ENCODE measurements at places on chromosomes 7 and 10.
A peak's percentile ranks its signal among the peaks of the same experiment; 100 is the strongest.

- DNase-seq: no peak
These were observed 54.4 kb downstream of the MCMBP start for GRCh38 chr10:119817991-119818888.

- DNase-seq: no peak
These were observed 42.8 kb upstream of the NPY start for GRCh38 chr7:24241206-24241605.

DNA sequence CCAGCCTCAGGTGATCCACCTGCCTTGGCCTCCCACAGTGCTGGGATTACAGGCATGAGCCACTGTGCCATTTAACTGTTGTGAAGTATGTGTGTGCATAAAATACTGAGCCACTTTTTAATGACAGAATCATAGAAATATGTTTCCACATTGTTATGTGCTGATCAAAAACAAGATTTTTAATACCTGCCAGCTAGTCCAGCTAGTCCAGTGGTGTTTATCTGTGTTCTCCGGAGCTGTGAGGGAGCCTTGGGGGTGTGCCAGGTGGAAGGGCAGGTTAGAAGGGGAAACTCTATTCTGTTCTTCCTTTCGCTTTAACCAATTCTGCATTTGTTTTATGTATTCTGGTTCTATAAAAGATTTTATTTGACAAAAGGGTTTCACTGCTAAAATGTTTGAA lies 7.0 kb downstream of the FAM221A start:
- no peak for DNase-seq

DNA sequence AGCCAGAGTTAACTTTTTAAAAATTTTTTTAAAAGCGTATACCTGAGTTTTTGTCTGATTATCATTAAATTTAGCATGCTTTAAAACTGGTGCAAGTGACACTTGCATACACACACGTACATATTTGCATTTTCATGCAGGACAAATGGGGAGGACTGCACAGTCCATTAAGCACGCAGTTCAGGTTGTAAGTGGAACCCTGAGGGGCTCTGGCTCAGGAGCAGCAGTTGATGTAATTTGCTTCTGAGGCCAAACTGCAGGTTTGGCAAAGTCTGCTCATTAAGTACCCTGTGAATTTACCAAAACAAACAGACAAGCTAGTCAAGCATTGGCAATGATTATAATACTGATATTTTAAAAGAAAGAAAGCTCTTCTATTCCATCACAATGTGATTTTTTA lies 215.8 kb upstream of the PFKP start:
- no peak for DNase-seq

DNA sequence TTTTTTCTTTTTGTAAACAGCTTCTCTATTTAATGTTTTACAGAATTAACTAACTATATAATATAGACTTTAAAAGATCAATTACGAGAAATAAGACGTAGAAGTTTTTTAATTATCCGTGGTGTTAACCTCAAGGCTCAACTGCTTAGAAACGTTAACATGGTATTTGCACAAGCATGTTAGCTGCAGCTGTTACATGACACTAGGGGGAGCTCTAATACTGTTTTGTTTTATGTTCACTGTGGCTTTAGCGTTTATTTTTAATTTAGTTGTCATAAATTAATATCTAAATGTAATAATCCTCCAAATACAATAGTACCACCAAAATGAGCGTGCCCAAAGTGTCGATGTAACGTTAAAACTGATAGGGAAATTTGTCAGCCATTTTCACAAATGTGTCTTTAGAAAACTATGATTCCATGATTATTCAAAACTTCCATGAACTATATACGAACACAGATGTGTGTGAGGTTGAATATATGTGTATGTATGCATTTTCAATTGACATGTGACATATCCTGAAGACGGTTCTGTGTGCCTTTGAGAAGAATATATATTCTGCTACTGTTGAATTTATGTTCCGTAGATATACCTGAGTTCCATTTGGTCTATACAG lies 828.8 kb upstream of the MBL2 start:
- no peak for DNase-seq

DNA sequence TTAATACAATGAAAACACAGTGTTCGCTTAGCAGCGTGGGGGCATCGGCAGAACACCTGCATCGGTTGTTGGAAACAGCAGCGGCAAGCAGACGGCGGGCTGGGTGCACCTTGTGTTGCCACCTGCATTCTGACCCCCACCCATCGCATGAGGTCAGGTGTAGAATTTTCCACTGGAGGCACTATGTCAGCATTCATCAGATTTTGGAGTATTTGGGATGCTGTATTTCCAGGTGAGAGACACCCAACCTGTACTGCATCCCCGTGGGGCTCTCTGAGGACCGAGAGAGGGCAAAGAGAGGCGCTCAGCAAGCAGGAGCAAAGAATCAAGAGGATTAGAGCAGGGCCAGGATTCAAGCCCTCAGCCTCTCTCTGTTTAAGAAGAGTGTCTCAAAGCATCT lies 116.4 kb upstream of the MGMT start:
- no peak for DNase-seq

DNA sequence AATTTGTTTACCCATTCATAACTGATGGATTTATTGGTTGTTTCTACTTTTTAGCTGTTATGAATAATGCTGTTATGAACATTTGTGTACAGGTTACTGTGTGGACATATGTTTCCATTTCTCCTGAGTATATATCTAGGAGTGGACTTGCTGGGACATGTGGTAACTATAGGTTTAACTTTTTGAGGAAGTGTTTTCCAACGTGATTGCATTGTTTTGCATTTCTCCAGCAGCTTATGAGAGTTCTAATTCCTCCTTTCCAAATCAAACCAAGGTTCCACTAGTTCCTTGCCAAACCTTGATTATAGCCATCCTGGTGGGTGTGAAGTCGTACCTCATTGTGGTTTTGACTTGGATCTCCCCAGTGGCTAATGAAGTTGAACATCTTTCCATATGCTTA lies 2.6 kb upstream of the PRF1 start:
- DNase-seq: no peak

DNA sequence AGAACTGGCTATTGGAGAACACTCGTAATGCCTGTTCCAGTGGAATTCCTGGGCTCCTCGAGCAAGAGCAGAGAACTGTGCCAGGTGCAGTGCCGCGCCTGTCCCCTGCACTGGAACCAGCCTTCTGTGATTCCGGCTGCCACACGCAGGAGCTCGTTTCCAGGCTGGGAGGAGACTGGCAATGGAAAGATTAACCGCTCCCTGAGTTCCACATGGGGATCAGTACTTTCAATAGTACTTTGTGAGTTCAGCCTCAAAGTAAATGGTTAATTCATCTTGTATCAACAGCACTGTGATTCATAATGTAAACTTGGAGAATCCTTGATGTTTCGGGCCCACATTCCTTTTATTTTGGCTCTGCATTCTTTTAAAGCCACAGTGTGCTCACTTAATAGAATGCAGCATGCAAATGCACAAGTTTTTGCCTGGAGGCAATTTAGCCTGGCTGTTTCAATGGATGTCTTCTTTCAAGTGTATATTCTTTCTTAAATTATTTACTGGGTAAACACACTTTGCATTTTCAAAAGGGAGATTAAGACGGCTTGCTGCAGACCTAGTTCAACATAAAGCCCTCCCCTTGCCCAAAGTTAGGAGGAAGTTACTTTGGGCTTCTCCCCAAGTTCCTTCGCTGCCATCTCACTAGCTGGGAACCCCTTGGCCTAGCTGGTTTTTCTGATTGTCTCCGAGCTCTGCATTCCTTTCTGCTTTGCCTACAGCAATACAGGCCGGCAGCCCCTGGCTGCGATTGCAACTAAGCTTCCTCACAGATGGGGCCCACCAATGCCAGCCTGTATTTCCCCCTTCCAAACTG lies 138.1 kb upstream of the TCF7L2 start:
- DNase-seq: peak; percentile 89

GRCh38 chr7:41351091-41351490 lies 351.8 kb downstream of the INHBA start:
- no peak for DNase-seq

DNA sequence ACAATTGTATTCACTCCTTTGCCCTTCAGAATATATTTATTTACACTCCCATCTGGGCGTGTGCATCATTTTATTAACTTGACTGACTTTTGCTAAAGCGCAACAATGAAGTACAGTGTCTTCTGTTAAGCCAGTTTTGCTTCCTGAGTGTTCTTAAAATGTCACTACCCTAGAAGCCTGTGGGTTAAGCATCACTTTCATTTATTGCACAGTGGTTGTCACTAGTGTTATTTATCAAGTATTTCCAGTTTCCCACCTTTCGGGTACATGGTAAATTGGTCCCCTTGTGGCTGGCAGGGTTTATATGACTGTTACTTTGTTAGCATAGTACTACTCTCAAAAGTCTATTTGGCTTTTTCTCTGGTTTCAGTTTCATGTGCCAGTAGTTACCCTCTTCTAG lies 3.3 kb downstream of the HILPDA start:
- DNase-seq: no peak

DNA sequence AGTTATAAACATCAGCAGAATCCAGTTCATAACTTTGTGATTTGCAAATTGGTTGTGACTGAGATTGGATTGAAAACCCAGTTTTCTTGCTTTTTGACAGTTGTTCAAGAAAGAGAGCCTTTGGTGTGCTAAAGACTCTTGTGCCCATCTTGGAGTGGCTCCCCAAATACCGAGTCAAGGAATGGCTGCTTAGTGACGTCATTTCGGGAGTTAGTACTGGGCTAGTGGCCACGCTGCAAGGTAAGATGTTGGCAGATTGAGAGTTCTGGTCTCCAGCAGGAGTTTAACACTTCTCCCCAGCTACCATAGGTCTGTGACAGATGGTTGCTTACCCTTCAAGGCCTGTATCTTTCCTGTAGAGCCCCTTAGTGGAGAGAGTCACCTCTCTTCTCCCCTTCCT lies 2.6 kb downstream of the SLC26A4 start:
- DNase-seq: no peak

- no peak for DNase-seq
These were observed 6.5 kb downstream of the CHST12 start for GRCh38 chr7:2409745-2410414.

Measured in AG09309 (cell line).